ENCODE measurements at places on chromosomes 7 and 10. TPM values are rescaled to one million over a fixed set of nuclear protein-coding genes. Genes with fewer than 3 reads are reported as not detected.

The VDAC2 gene
- 187 TPM for total RNA-seq

The PRPS1L1 gene
- total RNA-seq = not detected

The CPA4 gene
- 52.9 TPM for total RNA-seq

The H2BK1 gene
- not detected for total RNA-seq

The CRHR2 gene
- total RNA-seq = not detected

The CAV1 gene
- total RNA-seq = 153 TPM

The FAM241B gene
- total RNA-seq = not detected

The ZP3 gene
- 2.2 TPM for total RNA-seq

The COL1A2 gene
- total RNA-seq = 4,961 TPM

The BMPER gene
- total RNA-seq = 56.5 TPM

The MIOS gene
- total RNA-seq = 11.9 TPM

The RBP4 gene
- 0.23 TPM for total RNA-seq

The CCNJ gene
- total RNA-seq = 6.6 TPM

The CREB5 gene
- 2.5 TPM for total RNA-seq

The ADARB2 gene
- total RNA-seq = not detected

The SNCG gene
- 48.3 TPM for total RNA-seq

The SPAG6 gene
- not detected for total RNA-seq

The CYP3A5 gene
- total RNA-seq = not detected

The EN2 gene
- total RNA-seq = under 0.01 TPM

The PSD gene
- 4.8 TPM for total RNA-seq

The OPN1SW gene
- not detected for total RNA-seq

The SPDYE5 gene
- 0.12 TPM for total RNA-seq

The TYW1B gene
- total RNA-seq = 5.0 TPM

The SRPK2 gene
- total RNA-seq = 28.4 TPM

The MSS51 gene
- 0.60 TPM for total RNA-seq

The GNAI1 gene
- 35.8 TPM for total RNA-seq

The RP9 gene
- total RNA-seq = 6.4 TPM

The LRRC61 gene
- total RNA-seq = not detected

The COL13A1 gene
- 4.0 TPM for total RNA-seq

The DKK1 gene
- 57.4 TPM for total RNA-seq

The KCND2 gene
- total RNA-seq = 0.90 TPM

The SPAM1 gene
- not detected for total RNA-seq

The CNPY1 gene
- not detected for total RNA-seq

The PNLIPRP1 gene
- total RNA-seq = not detected

The ELAPOR2 gene
- total RNA-seq = 117 TPM

The POLR3A gene
- 14.5 TPM for total RNA-seq

The SCART1 gene
- total RNA-seq = 2.7 TPM

The C10orf105 gene
- total RNA-seq = under 0.01 TPM

The IQUB gene
- 0.30 TPM for total RNA-seq

The UBE2D1 gene
- total RNA-seq = 7.3 TPM

The OR2A25 gene
- total RNA-seq = not detected
